Caudate nucleus (tissue), 63 donors: ENCODE measurements at places on chromosomes 7 and 10.

DNA sequence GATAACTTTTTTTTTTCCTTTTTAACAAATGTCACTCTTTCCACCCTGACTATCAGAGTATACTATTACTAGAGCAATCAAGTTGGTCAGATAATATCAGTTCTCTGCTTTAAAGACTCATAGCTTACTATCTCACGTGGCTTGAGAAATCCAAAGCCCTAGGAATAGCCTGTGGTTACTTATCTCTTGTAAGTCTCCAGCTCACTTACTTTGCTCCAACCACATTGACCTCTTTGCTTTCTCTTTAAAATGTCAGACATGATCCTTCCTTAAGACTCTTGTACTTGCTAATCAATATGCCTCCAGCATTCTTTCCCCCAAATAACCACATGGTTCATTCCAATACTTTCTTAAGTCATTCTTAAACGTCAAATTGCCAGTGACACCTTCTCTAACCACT, 1292.2 kb downstream of the REEP3 start:
- DNase-seq = no peak

DNA sequence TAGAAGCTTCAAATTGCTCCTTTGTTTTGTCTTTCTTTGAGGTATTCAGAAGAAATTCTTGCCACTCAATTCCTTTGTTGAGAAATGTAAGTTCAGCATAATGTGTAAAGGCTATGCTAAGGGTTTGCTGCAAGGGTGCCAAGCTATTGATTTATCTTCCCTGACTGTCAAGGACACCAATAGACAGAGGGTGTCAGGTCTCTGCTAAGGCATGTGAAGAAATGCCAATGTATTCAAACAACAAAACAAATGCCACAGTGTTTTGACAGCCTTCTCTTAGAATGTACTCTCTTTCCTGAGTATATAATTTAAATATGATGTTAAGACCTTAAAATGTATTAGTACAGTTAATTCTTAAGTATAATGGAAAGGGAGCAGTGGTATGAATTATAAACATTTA, 62.4 kb downstream of the LRGUK start:
- DNase-seq = no peak

- DNase-seq = no peak
Measured at GRCh38 chr10:71774916-71775702, 1.8 kb upstream of the VSIR start.

DNA sequence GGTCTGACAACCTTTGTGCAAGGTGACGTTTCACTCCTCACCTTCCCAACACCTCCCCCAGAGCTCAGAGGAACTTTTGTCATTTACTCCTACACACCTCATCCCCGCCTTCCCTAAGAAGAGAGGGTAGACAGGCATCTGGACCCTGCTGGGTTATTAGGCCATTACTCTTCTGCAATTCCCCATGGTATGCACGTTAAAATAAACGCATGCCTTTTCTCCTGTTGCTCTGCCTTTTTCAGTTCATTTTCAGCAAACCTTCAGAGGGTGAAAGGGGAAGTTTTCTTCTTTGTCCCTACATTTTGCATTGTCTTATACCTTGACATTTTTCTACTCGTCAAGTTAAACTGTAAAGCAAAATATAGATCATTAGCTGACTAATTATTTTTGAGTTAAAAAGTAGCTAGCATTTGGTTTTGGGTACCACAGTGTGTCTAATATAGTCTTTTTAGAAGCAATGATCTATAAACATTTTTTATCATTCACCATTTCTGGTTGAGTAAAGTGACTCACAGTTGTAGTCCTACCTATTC, 10.5 kb upstream of the EDRF1 start:
- DNase-seq = no peak

DNA sequence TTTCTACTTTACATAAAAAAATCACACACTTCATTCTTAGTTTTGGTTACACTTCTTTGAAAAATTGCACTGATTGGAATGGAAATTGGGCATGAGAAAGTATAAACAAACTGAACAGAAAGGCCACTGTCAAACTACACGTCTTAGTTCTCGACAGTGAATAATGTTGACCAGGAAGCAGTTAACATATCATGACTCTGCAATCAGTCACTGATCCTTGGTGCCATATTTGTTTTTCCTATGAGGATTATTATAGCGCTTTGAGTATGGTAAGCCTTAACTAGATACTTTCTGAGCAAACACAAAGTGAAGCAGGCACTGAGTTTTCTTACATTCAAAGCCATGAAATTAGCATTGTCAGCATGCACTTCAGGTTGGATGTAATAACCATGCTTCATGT, 495.1 kb upstream of the ANKRD30A start:
- DNase-seq = no peak

DNA sequence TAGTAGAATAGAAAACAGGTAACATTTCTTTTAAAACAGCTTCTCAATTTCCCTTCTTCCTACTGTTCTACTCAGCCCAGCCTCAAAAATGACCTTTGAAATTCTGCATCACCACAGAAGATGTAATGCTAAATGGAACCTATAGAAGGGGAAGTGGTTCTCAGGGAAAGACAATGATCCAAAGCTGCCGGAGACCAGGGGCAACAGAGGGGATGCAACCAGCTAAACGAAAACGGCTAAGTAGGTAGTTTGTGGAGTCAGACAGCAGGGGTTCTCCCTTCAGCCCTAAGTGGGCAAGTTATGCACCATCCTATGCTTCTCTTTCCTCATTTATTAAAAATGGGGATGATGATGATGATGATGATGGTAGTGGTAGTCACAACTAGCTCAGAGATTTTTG, 214.3 kb downstream of the ELMO1 start:
- no peak for DNase-seq

- no peak for DNase-seq
Measured at GRCh38 chr7:80428161-80429054, 83.5 kb downstream of the GNAT3 start.

DNA sequence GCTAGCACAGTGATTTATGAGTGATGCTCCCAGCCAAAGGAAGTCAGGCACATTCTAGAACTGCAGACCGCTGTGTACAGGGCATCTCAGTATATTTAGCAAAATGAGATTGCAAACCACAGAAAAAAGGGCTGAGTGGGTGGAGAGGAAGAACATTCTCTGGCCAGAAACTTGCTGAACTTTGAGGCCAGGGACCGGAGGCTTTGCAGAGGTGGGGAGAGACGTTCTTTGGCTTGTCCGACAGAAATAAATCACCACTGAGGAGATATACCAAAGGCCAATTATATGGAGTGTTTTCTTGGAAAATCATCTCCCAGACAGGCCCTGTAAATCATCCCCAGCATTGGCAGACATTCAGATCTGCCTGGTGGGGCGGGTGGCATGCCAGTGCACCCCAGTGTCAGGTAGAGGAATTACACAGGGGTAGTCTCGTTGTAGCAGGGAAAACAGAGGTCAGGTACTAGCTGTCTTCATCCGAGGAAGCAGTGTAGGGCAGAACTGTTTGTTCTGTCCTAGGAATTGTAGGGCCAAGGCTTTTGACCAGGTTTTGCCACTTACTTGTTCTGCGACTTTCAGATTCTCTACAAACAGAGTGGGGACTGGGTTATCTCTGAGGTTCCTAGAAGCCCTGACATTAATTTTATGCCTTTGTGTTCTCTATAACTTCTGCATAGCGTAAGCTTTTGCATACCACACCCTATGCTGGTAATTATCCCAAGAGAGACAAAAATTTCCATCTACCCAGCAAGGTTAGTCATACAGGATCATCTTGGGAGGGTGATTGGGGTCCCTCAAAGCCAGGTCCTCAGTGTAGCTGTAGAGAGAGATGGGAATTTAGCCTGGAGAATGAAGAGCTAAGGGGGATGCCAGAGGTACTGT, 655.6 kb downstream of the LRMDA start:
- DNase-seq = no peak

- no peak for DNase-seq
Measured at GRCh38 chr7:112293416-112293815, 86.9 kb downstream of the ZNF277 start.

DNA sequence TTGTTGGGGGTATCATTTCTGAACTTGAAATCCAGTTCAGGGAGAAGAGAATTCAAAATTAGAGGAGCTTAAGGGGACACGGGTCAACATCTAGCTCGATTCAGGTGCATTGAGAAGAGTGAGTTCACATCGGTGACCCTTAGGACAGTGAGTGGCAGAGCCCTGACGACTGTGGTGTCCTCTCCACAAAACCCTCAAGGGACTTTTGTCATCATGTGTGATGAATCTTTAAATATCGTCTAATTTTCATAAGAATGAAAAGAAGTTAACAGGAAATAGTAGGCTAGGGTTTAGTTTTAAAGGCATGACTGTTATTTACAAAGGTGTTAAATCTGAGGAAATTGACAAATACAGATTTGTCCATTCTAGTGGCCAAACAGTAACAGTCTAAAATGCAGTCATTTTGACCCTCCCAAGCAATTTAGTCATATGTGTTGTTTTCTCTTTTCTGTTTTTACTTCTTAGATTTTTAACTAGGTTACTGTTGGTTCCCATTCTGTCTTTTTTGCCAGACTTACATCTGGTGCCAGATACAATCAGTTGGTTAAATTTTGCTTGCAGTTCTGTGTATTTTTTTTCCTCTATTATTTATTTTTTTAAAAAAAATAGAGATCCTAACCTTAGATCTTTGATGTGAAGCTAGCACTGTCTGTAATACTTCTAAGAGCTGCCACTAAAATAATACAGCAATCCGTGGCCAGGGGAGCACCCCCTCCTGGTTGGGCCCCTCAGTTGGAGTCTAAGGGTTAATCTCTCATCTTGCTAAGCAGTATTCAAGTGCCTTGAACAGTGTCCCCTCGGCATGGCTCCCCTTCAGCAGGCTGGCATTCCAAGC, 34.9 kb upstream of the SH2B2 start:
- no peak for DNase-seq

GRCh38 chr7:37784015-37784414, 64.4 kb upstream of the NME8 start:
- no peak for DNase-seq

- no peak for DNase-seq
Measured at GRCh38 chr10:117684672-117685211, 142.2 kb downstream of the EMX2 start.

DNA sequence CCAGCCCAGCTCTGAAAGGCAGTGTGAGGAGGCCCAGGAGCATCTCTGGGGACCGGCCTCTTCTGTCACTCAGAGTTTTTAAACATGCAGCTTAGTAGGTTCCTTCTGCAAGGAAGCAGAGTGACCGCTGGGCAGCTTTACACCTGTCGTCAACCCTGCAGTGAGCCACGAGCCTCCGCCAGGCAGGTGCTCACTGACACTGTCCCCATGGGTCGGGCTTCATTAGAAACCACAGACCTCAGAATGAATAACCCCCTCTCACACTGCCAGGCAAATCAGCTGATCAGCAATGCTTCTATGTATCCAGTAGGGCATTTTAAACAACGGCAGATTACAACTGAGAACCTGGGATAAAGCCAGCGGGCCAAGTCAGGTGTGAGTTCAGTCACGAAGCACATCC, 106.1 kb downstream of the MAD1L1 start:
- no peak for DNase-seq

GRCh38 chr10:29063806-29064644, 224.8 kb upstream of the LYZL1 start:
- DNase-seq = no peak

DNA sequence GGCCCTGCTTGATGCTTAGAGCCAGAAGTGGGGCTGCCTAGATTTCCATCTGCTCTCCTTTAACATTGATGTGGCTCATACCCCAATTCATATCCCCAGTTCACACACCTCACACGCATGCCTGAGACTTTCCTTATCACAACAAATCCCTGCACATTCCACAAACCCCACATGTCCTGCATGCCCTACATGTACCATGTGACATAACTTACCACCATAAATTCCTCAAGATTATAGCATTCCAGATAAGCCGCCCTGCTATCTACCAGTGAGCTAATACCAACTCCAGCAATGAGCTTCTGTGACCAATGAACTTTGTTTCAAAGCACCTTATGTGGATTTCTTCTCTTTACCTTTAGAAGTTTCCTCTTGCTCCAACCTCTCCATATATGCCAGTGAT, 104.7 kb upstream of the RAB11FIP2 start:
- DNase-seq = no peak
